ENCODE measurements at places on chromosomes 3 and 15.
A peak's percentile ranks its signal among the peaks of the same experiment; 100 is the strongest.

DNA sequence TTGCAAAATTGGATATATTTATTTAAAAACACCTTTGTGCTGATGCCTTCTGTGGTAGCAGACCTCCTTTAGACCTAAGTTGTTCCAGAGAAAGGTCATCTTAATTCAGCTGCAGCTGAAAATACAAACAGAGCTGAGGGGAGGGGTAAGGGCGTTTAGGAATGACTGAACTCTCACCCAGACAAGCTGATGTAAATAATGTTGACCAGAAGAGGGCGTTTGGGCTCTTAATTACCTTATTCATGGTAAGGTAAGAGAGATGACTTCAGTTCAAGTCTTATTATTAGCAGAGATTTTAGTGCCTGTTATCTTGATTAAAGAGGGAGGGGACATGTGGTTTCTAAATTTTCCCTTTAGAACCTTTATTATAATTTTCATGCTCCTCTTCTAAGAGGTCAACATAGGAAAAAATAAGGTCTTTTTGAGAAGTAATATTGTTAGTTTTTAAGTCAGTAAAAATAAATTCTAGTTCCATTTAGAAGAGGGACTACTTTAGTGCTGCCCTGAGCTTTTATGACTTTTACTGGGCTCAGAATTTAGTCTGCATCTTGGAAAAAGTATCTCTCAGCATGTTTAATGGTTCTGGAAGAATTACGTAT lies 46.3 kb downstream of the GPR171 start:
- no peak for DNase-seq

GRCh38 chr3:74523811-74524210 lies 90.6 kb downstream of the CNTN3 start:
- DNase-seq = no peak

DNA sequence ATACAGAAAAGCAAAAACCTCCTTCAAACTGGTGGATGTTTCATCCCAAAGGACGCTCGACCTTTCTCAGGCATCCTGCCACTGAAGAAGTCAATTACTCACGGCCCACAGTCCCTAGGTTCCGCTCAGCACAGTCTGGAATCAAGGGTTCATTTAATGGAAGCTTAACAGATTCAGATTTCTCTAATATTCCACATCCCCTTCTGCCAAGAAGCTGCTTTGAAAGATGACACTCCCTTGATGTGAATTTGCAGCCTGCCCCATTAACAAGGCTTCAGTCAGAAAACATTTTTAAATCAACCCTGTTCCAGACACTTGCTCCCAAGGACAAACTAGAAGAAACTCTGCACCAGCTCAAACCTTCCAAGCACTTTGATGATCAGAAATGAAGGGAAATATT lies 81.2 kb downstream of the LIPC start:
- DNase-seq = peak; percentile 32

- peak; percentile 57 for DNase-seq
Measured at GRCh38 chr3:105367063-105367405, 325 bp downstream of the ALCAM start.

DNA sequence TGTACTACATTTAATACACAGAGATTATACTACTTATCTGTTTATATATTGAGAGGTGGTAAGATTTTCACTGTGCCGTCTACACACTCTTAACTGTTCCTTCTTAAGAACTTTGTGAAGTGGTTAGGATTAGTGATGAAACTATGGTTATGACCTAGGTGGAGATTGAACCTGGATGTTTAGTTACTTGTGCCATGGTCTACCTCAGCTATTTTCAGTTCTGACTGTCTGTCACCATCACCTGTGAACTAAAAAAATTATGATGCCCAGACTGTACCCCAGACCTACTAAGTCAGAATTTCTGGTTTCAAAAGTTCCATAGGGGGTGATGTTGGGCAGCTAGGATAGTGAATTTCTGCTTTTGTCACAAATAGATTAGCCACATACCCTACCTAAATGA lies 6.4 kb downstream of the RASA2 start:
- no peak for DNase-seq
